ENCODE measurements at places on chromosomes 5 and 9.

DNA sequence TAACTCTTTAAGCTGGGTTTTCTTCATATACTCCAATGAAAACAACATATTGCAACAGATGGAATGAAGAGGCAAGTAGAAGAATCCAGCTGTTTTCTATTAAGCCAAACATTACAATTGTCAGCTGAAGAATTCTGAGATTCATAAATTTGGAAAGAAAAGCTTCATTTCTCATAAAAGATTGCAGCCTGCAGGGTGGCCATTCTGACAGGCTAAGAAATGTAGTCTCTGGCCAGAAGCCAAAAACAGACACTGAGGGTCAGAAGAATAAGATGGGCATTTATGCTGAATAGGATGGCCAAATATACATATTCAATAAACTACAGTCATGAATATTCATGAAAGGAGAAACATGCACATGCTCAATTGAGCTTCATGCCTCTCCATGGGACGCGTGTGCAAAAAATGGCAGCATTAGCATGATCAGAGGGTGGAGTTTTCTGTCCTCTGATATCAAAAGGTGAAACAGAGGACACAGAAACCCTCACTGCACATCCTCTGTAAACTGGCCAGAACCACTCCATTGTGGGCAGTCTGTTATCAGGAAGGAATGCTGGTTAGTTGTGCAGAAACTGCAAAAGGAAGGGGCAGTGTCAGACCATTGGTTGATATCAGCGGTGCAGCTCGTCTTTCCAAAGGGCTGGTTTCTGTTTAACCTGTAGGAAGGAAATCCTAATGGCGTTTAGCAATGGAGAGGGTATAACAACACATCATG is 50.2 kb downstream of the FXN start:
- DNase-seq = no peak

GRCh38 chr5:1107167-1108022 is 4.5 kb downstream of the SLC12A7 start:
- DNase-seq = no peak

DNA sequence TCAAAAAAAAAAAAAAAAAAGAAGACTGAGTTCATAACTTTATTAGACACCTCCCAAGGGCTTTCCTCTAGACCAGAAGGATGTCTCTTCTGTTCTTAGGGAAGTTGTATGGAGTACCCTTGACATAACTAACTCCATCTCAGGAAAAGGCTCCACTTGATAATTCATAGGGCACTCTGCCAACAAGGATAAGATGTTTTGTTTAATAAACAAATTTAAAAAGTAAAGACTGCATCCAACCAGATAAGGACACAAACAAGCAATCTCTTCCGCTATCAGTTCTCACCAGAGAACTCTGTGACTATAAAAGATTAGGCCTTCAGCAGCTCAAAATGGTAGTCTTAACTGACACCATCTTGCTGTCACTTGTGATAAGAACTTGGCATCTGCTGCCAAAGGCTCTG is 65.8 kb downstream of the SFXN1 start:
- DNase-seq = no peak

DNA sequence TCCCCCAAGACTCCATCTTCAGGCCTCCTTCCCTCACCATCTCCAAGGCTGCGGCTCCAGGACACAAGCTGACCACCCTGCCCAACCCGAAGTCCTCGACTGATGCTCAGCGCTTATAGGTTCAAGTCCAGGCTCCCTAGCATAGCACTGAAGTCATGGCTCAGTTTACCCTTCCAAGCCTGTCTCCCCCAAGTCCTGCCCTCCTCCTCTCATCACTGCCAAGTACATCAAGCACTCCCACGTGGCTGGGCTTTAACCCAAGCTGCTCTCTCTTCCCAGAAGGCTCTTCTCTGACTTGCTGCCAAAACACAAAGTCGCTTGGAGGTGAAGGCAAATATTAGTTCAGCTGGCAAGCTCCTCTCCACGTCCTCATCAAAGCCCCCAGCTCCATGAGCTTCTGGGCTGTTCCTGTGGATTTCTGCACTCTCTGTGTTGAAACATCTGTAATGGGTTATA is 22.1 kb upstream of the MARCHF6 start:
- DNase-seq = no peak

DNA sequence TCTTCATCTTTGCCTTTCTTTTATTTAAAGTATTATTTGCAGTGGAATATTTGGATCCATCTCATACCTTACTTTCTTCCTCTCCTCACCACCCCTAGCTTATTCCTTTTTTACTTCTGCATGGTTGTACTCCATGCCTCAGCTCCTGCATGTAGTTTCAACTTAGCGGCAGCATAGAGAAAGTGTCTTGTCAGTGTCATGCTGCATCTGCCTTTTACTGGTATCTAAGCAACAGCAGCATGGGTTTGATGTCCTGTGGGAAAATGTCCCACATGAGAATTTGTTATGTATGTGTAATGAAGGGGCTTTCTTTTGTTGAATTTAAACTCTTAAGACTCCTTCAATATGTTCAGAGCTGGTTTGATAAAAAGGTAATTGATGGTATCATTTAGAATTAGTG is 20.6 kb downstream of the TCERG1 start:
- no peak for DNase-seq

GRCh38 chr5:135387629-135387960 is 11.4 kb downstream of the MACROH2A1 start:
- no peak for DNase-seq

DNA sequence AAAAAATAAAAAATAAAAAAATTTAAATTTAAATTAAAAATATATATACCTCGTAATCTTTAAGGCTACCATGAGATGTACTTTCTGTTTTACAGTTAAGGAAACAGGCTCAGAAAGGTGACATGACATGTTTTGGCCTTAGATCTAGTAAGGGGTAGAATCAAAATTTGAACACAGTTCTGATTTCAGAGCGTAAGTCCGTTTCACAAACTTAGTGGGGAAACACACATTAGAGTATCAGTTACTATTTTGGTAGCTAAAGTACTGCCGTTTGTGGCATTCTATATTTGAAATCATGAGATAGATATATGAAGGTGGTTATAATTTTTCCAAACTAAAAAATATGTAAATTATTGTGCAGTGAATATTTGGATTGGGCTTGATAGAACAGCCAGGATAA is 186.2 kb downstream of the DENND1A start:
- no peak for DNase-seq

DNA sequence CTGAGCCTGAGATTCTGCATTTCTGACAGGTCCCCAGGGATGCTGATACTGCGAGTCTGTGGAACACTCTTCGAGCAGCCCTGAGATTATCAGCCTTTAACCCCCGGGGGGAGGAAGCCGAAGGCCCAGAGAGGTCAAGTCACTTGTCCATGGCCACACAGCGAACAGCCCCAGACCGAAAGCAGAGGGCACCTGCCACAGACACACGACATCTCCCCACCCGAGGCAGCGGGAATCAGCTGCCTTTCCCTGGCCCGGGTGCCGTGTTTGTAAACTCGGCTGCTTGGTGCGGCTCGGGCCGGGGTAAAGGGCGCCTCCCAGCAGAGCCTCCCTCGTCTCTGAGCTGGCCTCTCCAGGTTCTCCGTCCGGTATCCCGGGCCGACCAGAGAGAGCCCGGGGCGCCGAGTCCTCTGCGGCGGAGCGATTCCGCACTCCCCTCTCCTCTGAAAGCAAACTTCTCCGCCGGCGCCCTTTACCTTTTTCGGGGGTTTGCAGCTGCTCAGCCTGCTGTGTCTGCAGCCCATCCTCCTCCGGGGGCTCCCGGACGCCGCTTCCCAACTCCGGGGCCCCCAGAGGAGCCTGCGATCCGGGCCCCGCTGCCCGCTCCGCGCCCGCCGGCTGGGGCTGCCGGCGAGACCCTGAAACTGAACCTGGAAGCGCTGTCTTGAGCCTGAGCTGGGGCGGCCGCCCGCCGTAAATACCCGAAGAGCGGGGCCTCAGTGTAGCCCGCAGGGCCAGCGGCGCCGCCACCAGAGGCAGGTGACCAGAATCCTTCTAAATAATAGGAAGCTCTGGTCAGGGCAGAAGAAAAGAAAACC is at the start of gene CCDC69:
Gene CCDC69 (minus strand): TSS at position 646 of the 818 bp plus-strand sequence. CDS start 122 bp downstream, at position 524.
- DNase-seq = peak; percentile 6

DNA sequence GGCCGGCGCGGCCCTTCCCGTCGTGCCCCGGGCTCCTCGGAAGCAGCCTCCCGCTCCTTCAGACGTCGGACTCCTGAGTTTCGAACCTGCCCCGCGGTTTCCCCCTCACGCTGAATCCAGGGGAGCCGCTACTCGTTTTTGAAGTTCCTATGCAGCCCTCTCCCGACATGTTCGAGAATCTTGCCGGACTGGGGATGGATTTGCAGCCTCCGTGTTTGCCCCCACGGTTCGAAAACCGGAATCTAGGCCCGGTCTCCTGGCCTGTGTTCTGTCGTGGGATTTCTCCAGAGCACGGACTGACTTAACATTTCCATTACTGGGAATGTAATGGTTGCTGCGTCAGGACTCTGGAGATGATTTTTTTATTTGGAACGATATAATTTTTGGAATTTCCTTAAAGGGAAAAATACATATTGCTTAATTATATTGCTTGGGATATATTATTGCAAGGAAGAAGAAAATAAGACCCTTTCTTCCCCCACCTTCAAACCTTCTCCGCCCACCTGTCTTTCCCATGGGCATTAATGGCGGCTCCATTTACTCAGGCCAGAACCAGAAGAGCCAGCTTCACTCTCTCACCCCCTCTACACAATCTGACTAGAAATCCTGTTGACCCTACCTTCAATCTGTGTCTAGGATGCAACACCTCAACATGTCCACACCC is 8.5 kb upstream of the MGAT1 start:
- DNase-seq = no peak

- DNase-seq = no peak
Observed at GRCh38 chr5:127333483-127333882, 42.9 kb downstream of the MEGF10 start.

DNA sequence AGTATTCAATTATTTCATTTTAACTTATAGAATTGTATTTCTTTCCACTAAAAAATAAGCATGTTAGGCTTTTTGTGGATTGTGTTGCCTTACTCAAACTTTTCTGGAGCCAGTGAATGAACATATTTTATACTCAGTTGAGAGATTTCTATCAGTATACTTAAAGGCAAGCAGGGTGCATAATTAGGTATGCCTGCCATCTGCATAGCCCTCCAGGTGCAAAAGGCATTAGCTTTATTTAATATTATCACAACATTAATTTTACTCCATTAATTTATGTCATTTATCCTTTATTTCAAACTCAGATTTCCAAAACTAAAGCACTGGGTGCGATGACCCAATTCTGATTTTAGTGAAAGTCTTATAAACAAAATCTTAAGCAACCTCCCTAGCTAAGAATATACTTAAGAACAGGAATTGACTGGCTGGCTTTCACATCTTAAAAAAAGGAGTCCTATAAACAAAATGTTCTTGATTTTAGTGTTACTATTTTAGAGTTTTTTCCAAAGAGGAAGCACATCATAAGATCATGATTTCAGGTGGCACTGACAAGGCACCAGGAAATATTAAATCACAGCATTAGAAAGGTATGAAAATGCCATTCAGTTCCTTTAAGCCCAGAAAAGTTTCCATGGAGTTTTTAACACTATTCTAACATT is 178.4 kb downstream of the MPDZ start:
- DNase-seq = no peak

- DNase-seq = no peak
Observed at GRCh38 chr9:132241840-132242620, 80.2 kb downstream of the NTNG2 start.

GRCh38 chr9:23567516-23568165 is 258.4 kb downstream of the ELAVL2 start:
- no peak for DNase-seq

GRCh38 chr5:115456539-115457040 is 88.0 kb downstream of the FEM1C start:
- DNase-seq = no peak

DNA sequence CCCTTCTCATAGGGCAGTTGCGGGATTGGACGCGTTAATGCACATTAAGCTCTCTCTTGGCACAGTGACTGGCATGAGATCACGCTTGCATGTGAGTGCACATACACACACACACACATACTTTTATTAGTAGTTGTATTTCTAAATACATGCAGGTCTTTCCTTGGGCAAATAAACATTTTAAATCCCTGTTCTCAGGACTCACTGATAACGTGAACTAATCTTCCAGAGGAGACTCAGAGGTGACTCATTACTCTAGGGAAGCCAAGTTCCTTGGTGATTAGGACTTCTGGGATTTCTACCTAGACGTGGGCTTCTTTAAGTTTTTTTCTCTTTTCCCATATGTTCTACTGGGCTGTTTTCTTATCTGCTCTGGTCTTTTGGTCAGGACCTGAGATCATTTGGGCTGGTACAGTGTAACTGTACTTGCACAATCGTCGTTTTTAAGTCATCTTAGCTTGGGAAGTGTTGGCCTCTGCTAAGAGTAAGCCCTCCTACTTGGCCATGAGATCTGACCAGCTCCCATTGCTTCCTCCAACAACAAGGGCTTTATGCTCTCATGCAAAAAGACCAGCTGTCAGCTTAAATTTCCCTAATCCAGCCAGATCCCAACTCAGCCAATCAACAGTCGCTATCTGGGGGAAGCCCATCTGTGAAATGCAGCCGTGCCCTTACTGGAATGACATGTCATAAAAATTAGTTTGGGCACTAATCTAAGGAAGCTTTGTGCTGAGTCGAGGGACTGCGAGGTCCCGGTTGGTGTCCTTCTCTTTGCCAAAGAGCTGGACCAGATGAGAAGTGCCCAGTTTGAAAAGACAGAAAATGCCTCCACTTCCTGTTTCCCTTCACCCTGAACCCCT is 176.4 kb upstream of the ANKRD55 start:
- no peak for DNase-seq

DNA sequence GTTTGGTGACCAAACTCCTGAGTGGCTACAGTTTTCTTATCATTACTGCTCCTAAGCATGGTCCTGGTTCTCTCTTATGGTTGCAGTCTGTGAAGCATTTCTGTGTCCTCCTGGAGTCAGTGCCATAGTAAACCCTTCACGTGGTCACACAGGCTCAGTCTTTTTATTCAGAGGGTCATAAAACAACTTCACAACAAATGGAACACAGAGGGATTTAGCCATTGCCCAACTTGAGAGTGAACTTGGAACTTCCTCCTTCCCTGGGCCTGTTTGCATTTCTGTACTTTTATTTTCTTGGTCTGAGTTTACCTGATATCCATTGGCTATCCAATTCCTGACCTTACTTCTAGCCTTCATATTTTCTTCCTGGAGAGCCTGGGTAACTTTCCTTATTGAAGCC is 144.9 kb downstream of the CCDC192 start:
- no peak for DNase-seq
